ENCODE measurements at places on chromosomes 4 and X.

GRCh38 chrX:23292988-23293651 lies 41.5 kb upstream of the PTCHD1 start:
- DNase-seq, result no peak

DNA sequence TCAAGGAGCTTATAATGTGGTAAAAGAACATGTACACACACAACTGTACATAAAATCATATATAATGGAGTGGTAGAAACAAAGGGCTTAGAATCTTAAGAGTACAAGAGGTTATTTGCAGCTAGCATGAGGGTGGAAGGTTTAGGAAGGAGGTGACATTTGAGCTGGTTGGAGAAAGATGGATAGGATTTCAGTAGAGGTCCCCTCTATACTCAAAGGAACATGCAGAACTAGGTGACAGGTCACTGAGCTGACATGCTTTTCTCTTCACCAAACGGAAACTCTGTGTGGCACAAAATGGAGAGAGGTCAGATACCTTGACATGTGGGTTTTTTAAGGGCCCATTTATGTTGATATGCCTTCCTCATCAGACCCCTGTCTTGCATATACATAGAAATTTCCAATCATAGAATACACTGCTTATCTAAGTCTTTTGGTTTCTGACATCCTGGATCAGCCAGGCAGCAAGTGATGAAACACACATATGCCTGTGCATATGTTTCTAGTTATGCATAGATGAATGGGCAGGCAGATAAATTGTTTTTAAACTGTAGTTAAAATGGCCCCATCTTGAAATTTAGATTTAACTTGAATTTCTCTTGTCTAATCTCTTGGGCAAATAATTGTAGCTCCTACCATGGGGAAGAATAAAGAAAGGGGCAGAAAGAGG lies 29.3 kb downstream of the CLCN5 start:
- no peak for DNase-seq

GRCh38 chr4:26130173-26130572 lies 190.6 kb upstream of the RBPJ start:
- peak; percentile 38 for DNase-seq

- no peak for DNase-seq
Observed at GRCh38 chr4:87050596-87050995, 115.8 kb downstream of the AFF1 start.

DNA sequence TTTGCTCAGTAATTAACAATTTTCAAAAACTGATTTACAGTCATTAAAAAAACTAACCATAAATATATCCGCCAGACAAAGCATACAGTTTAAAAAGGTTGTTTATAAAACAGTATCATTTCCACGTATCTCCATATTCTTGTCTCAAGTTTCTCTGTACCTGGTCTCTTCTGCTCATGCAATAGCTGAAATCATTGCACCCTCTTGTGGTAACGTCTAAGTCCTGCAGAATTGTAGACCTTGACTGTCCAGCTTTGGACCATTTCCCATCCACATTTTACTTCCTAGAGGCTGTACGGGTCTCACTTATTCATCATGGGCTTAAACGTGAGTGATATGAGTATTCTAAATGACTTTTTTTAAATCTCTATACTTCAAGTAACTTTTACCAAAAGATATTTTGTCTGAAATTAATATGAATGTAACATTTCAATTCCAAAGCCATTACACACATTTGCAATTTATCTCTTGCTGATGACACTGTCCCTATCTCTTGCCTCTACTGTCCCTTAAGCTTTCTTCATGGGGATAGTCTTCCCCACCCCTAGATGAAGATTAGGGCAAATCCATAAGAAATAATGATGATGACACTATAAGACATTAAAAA lies 118.5 kb downstream of the BTC start:
- DNase-seq, result peak; percentile 20
